ENCODE measurements at places on chromosomes 1 and 21. TPM values are rescaled to one million over a fixed set of nuclear protein-coding genes. Genes with fewer than 3 reads are reported as not detected.

ATP1A4 gene
- total RNA-seq, result not detected

HRNR gene
- total RNA-seq, result not detected

PPFIA4 gene
- 10.0 TPM for total RNA-seq

ANKRD34A gene
- total RNA-seq, result 0.99 TPM

SLFNL1 gene
- 0.09 TPM for total RNA-seq

AGRN gene
- total RNA-seq, result 7.9 TPM

KCNE1 gene
- 0.74 TPM for total RNA-seq

GNG12 gene
- 91.1 TPM for total RNA-seq

HDGF gene
- total RNA-seq, result 299 TPM

CACNA1S gene
- total RNA-seq, result not detected

All from fibroblast of the aortic adventitia (primary cell).